Activated naive CD8-positive, alpha-beta T cell treated with anti-CD3 and anti-CD28 coated beads, Interleukin-2, amount 50 U/mL, for 16 hours (primary cell): ENCODE measurements at places on chromosomes 7 and 10.

DNA sequence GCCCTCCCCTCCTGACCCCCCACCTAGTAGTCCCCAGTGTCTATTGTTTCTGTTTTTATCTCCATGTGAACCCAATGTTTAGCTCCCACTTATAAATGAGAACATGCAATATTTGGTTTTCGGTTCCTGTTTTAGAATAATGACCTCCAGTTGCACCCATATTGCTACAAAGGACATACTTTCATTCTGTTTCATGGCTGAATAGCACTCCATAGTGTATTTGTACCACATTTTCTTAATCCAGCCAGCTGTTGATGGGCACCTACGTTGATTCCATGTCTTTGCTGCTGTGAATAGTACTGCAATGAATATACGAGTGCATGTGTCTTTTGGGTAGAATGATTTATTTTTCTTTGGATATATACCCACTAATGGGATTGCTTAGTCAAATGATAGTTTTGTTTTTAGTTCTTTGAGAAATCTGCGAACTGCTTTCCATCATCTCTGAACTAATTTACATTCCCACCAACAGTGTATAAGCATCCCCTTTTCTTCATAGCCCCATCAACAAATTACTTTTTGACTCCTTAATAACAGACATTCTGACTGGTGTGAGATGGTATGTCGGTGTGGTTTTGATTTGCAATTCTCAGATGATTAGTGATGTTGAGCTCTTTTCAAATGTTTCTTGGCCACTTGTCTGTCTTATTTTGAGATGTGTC, 128.4 kb upstream of the PHYHIPL start:
- no peak for DNase-seq

- DNase-seq = no peak
These were observed 14.3 kb upstream of the ARMC3 start for GRCh38 chr10:22913474-22914092.

DNA sequence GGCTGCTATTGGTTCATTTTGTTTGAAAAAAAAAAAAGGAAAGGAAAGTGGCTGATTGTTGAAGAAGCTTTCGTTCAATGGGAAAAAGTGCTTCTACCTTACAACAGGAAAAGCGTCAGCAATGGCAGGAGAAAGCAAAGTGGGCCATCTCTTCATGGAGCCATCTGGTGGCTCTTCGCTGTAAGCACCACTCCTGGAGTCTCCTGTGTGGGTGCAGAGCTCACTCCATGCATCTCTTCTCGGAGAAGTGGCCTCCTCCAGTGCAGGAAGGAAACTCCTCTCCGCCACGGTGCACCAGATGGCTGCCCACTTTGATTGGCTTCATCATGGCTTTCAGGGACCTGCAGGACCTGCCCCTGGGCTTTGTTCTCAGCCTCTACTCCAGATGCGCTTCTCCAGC, 250.9 kb downstream of the PTEN start:
- no peak for DNase-seq

DNA sequence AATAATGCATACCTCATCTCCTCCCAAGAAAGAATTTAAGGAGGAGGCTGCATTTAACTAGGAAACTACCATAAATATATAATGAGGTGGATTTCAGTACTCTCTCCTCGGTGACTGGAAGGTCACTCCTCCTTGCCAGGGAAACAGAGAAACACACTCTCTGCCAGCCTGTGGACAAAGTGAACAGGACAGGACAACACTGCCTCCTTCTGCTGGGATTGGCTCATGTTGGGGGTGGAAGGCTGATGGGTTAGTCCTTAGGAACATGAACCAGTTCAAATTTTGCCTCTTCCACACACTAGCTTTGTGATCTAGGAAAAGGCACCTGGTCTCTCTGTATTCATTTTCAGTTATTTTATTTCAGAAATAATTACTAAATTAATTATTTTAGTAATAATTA, 50.6 kb upstream of the STEAP4 start:
- no peak for DNase-seq

- peak; percentile 19 for DNase-seq
These were observed 110.7 kb downstream of the ZNF467 start for GRCh38 chr7:149662591-149663095.

DNA sequence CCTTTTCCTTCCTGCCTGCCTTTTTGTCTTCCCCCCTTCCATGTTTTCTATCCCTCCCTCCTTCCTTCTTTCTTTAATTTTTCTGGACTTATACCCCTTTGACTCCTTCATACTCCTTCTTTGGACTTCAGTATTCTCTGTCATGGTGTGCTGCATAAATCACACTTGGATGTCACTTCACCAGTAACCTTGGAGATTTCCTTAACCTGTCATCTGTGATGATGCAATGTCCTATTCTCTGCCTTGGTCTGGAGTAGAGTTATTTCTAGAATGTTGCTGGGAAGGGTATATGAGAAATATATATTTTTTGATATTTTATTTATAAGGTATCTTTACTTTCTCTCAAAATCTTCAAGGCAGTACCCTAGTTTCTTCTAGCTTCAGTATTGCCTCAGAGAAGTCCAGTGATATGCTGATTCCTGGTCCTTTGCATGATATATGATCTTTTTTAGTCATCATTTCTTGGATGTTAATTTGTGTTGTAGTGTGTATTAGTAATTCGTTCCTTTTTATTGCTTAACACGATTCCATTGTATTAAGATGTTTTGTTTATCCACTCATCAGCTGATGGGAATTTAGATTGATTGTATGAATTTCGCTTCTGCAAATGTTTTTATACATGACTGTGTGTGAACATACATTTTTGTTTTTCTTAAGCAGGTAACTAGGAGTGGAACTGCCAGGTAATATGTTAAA, 206.9 kb upstream of the MBL2 start:
- DNase-seq = no peak

GRCh38 chr10:15293862-15294842, 76.9 kb downstream of the FAM171A1 start:
- no peak for DNase-seq

DNA sequence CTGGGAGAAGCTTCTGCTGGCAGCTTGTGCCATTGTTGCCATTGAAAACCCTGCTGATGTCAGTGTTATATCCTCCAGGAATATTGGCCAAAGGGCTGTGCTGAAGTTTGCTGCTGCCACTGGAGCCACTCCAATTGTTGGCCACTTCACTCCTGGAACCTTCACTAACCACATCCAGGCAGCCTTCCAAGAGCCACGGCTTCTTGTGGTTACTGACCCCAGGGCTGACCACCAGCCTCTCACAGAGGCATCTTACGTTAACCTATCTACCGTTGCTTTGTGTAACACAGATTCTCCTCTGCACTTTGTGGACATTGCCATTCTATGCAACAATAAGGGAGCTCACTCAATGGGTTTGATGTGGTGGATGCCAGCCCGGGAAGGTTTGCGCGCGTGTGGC, 220.7 kb downstream of the ADK start:
- DNase-seq = no peak

DNA sequence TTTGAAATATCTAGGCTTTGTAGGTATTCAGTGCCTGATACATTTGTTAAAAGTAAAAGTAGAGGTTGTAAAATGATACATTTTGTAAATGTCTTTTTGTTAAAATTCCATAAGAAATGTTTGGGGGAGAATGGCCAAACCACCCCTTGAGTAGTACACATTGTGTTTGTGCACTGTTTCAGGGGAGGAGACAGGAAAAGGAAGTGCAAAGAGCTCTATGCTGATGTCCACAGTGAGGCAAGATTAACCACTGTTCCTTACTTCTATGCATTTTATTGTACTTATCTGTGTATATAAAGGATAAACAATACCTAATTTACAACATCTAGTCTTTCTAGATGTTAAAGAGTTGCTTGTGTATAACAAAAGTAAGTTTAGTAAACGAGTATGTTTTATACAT, 7.4 kb upstream of the CYCS start:
- DNase-seq = no peak

- DNase-seq = no peak
These were observed 14.9 kb downstream of the MINPP1 start for GRCh38 chr10:87519582-87519981.

DNA sequence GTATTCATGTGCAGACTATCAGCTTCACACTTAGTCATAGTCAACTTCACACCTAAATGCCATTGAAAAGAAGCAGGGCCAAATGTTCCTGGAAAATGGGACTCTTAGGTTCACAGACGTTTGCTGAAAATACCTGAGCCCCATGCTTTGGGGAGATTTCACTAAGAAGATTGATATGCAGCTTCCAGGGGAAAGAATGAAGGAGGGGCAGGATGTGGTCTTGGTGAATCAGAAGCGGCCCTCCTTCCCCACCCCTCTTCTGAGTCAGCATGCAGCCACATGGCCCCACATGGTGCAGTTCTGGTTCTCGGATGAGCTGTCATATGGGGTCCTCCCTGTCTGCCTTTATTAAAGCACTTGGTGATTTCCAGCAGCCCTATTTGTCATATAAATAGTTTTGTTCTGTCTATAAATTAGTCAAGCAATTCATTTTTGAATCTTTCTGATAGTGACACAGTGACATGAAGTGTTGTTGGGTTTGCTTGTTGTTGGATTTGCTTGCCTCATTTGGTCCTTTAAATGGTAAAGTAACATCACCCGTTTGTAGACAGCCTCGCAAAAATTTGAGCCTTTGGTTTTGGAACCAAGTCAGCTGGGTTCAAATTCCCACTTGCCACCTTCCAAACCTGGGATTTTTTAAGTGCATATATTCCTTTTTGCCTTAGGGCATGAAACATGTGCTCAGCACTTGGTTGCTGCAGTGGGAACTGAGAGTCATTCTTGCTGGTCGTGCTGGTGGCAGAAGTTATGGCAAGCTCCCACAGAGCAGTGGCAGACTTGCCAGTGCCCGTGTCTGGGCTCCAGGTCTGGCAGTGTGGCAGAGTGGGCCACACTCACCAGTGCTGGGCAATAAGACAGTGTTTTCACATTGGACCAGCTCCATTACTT, 68.1 kb upstream of the CDK6 start:
- DNase-seq = peak; percentile 77

DNA sequence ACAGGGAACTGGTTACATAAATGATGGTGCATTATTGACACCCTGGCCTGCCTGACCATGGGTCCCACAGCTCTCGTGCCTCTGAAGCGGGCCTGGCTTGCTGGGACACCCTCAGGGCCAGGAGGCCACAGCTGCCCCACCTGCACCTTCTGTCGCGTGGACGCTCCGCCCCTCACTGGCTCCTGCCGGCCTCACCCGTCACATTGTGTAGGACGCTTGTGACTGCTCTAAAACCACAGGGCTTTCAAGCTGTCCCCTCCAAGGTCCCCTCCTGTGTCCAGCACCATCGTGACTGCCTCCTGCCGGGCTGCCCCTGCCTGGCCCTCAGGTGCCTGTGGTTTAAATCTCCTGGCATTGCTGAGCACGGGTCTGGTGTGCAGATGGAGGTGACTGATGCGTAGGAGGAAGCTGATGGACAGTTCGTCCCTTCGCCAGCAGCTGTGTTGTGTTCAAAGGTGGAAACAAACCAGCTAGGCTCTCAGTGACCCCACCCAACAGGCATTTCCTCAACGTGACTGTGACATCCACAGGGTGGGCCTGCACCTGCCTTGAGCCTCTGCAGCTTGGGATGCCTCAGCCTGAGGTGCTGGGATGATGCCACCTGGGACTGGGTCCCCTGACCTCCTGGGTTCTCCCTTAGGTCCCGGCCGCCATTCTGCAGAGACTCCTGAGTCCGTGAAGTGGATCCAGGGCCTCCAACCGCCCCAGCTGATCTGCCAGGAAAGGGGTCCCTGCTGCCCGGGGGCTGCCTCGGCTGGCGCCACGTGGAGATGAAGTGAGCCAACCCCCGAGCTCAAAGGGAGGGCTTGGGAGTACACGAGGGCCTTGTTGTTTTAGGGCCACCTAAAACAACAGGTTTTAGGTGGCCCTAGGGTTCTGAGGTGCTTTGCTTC, 148.5 kb downstream of the WDR37 start:
- DNase-seq = no peak

DNA sequence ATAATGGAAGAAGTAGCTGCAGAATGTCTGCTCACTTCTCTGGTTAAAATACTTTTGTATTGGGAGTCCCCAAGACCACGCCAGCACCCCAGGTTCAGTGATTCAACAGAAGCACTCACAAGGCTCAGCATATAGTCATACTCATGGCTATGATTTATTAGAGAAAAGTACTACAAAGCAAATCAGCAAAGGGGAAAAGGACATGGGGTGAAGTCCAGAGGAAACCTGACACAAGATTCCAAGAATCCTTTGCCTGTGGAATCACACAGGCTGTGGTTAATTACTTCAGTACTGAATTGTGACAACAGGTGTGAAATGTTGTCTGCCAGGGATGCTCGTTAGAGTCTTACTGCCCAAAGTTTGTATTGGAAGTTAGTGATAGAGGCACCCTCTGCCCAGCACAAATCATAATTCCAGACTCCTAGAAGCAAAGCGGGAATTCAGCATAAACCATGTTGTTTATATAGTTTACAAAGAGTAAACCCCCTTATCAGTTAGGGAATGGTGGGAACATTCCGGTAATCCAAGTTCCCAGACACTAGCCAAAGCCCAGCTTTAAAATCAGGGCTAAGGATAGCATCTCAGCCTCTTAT, 79.4 kb downstream of the HYCC1 start:
- no peak for DNase-seq

DNA sequence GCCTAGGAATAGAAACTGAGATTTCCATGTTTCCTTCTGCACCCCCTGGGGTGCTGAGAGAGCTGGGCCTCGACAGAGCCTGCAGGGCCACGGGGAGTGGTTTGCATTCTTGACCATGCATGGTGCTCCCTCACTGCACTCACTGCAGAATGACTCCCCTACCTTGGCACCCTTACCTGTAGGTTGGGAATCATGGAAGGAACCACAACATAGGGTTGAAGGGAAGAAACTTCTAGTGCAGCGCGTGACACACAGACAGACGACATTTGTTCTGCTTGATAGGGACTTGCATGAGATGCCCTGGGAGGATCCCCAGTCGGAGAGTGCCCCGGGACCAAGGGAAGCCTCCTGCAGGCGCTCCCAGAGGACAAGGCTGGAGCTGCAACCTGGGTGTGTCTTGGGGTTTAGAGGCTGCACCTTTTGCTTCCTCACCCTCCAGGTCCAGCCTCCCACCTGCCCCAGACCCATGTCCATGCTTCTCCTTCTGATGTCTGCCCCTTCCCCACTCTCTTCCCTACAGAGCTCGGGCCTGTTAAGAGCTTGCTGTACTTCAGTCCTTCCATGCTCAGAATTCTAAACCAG, 245.2 kb downstream of the ABCA13 start:
- DNase-seq = no peak

GRCh38 chr7:26360650-26361049, 69.0 kb downstream of the SNX10 start:
- DNase-seq = no peak

- DNase-seq = no peak
These were observed 316.6 kb upstream of the ZNF32 start for GRCh38 chr10:43965033-43965917.

DNA sequence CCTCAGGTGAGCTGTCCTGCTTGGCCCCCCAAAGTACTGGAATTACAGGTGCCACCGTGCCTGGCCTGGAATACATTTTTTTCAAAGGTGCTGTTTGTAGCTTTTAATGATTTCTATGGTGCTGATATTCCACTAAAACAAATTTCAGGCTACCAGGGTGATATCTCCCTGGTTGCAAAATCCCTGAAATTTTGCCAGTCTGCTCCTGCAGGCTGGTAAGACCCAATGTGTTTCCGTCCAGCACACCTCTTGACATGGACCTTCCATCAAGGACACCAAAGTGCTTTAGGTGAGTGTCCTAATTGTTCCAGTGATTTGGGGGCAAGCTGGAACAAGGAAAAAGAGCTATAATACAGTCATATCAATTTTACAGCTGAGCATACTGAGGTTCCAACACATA, 69.8 kb upstream of the KMT2C start:
- no peak for DNase-seq

- DNase-seq = no peak
These were observed 496.9 kb downstream of the CCSER2 start for GRCh38 chr10:84825330-84825729.

GRCh38 chr10:122648599-122649428, 50.8 kb downstream of the C10orf120 start:
- no peak for DNase-seq

GRCh38 chr7:42155584-42156290, 81.3 kb downstream of the GLI3 start:
- DNase-seq = no peak
